CD4-positive, alpha-beta T cell treated with Interferon alpha-2 for 1 hour (primary cell): ENCODE measurements at places on chromosomes 5 and 9.

- DNase-seq, result no peak
Observed at GRCh38 chr9:33186457-33187168, 19.5 kb upstream of the B4GALT1 start.

DNA sequence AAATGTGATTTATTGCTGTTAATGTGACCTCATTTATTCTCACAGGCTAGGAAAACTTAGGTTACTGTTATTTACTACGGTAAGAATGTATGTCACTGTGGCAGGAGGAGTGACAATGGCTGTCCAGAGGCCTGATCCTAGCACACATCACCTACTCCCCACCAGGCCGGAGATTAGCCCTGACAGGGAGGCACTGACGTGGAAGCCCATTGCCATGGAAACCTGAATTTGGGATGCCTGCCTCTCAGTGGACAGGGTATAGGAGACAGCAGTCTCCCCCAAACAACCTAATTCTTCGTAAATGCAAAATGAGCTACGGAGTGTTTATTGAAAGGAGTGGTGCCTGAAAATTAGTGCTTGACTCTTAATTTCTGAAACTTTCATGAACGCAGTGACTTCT, 87.6 kb upstream of the SMARCA2 start:
- no peak for DNase-seq

DNA sequence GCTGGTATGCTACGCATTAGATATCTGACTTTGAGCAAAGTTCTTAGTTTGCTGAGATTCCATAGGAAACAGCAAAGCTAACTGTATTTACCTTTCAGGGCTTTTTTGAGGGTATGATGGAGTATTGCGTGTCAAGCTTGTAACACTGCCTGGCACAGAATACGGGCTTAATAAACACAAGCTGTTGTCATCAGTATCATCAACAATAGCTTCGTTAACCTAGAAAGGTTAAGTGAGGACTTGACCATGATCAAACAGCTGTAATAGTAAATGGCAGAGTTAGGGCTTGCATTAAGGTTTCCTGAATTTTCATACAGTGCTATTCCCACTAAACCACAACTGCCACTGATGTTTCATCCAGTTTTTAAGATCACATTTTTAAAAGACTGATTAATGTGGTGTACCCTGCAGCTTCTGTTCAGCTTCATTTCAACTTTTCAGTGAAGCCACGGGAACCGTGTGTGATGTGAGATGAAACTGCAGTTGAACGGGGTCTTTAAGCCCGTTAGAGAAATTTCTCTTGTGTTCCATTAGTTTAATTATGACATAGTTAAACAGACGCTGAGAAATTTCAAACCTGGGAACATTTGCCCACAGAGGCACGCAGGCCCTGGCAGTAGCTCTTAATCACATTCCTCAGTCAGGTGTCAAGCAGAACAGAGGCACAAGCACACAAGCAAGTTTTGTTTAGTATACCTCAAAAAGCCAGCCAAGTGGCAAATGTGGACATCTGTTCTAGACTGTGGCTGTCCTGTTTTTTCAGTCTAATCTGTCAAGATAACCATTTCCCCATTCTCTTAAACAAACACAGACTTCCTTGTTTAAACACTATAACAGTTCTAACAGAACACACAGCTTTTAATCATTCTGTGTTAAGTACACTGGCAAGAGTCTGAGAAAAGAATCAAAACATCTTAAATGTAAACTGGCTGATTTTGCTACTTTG, 147.1 kb downstream of the ZNF608 start:
- no peak for DNase-seq

DNA sequence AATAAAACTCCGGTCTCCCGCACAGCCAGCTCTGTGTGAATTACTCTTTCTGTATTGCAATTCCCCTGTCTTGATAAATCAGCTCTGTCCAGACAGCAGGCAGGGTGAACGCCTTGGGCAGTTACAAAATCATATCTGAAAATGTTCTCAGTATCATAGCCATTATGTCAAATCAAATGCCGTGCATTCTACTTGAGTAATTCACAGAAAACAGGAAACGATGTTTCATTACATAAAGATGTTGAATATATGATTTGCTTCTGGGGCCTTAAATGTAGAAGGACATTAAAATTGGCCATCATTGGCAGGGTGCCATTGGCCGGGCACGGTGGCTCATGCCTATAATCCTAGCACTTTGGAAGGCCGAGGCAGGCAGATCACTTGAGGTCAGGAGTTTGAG, 8.5 kb downstream of the POLR3G start:
- no peak for DNase-seq
